ENCODE measurements at places on chromosomes 4 and X.

GRCh38 chr4:120856294-120856693 lies 66.2 kb downstream of the PRDM5 start:
- H3K36me3 ChIP-seq: no peaks in the 10 kb centered on the region
- no peak overlapping the region for H3K27ac ChIP-seq
- no peak overlapping the region for H3K4me3 ChIP-seq
- peaks cover 5% of the 10 kb centered on the region for H3K4me1 ChIP-seq
- no peaks in the 10 kb centered on the region for H3K27me3 ChIP-seq

DNA sequence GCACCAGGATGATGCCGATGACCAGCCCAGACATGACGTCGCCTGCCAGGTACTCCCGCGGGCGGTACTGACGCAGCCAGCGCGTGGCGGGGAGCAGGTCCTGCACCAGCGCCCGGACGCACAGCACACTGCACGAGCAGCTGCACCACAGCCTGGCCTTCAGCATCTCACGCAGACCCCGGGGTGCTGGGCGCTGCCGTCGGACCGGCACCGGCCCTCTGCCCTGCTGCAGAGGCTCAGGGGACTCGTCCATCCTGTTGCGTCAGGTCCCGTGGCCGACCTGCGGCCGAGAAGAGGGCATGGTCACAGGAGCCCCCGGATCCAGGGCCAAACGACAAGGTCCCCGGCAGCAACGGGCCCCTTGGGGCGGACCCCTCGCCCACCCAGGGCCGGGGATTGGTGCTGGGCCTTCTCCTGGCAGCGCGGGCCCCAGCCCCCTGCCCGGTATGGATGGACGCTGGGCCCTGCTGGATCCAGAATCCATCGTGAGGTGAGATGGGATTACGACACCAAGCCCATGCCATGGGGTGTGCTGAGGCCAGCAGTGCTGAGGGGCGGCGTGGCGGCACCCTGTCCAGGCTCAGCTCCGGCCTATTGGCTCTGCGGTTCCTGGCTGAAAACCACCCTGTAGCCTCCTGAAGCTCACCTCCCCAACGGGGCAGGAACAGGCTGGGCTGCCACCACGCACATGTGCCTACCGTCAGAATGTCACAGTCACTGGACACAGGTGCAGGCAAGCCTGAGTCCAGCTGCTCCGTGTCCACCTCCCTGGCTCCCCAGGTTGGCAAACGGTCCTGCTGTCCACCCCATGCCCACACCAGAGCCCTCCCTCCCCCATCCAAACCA lies 1.5 kb downstream of the SLC26A1 start:
- H3K4me1 ChIP-seq: peaks cover 25% of the 10 kb centered on the region
- H3K27ac ChIP-seq: peak overlapping the region; percentile 86
- H3K4me3 ChIP-seq: no peak overlapping the region

DNA sequence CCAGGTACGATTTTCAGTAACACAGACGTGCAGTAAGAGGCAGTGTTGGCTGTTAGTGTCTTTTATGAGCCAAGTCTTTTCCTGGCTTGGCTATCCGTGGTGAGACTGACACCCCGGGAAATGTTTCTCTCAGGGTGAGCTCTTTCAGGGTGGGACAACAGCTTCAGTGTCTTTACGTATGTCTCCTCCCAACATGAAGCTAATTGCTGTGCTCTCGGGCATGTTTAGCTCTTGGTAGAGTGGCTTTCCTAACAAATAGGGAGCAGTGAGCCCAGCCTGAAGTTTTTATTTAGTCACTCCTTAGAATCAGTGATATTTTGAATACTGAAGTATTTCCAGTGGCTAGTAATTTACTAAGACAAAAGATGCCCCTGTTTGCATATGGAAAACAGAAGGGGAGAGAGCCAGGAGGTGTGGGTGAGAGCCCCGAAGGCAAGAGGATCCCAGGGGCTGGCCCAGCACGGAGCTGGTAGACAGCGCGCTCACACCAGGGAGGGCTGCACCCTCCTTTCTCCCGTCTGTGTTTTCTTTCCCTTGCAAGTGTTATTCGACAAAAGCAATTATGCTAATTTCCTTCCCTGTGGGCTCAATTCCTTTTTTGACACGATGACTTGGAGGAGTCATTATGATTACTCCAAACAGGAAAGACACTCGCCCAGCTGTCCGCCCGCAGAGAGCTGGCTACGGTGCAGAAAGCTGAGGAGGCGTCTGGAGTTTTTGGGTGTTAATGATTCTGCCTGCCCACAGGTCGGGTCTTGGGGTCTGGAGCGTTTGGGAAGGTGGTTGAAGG lies 47.7 kb downstream of the PDGFRA start:
- no peak overlapping the region for H3K27ac ChIP-seq
- H3K4me3 ChIP-seq: no peak overlapping the region
- peaks cover 10% of the 10 kb centered on the region for H3K36me3 ChIP-seq
- DNase-seq: no peak

DNA sequence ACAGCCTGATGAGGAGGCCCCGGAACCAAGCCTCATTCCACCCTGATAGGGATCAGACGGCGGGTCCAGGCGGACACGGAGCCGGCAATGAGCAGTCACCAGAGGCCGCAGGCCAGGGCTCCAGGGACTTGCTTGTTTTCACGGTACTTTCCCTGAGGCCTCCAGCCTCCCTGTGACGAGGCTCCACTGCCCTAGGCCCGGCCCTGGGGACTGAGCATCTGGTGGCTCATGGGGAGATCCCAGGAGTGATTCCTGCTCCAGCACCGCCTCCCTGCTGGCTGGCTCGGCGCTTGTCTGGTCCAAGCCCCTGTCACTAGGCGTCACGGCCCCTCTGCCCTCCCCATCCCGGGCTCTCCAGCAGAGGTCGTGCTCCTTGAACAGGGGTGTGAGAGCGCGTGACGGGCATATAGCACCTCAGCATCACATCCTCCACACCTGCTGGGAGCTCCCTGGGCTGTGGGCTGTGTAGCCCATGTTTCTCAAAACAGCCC lies 14.1 kb downstream of the HTRA3 start:
- no peak for DNase-seq
- no peak overlapping the region for H3K27ac ChIP-seq
- no peaks in the 10 kb centered on the region for H3K4me1 ChIP-seq
- no peaks in the 10 kb centered on the region for H3K36me3 ChIP-seq
- no peaks in the 10 kb centered on the region for H3K27me3 ChIP-seq

- DNase-seq: no peak
- no peak overlapping the region for H3K4me3 ChIP-seq
- H3K36me3 ChIP-seq: no peaks in the 10 kb centered on the region
- no peaks in the 10 kb centered on the region for H3K27me3 ChIP-seq
- no peak overlapping the region for H3K27ac ChIP-seq
Observed at GRCh38 chrX:22541926-22542325, 269.2 kb downstream of the CBLL2 start.

DNA sequence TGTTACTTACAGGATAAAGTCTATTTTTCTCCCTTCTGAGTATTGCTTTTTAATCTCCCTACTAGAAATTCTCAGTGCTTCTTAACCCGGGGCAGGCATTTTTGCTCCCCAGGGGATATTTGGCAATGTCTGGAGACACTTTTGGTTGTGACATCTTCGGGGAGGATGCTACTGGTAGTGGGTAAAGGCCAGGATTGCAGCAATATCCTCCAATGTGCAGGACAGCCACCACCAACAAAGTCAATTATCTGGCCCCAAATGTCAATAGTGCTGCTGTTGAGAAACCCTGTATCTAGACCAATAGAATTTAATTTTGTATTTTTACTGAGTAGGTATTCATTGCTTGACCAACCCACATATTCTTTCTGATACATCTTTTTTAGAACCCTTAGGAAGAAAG lies 669.5 kb upstream of the MAGEB2 start:
- no peak overlapping the region for H3K4me3 ChIP-seq
- no peak for DNase-seq
- H3K4me1 ChIP-seq: no peaks in the 10 kb centered on the region
- no peaks in the 10 kb centered on the region for H3K36me3 ChIP-seq
- no peaks in the 10 kb centered on the region for H3K27me3 ChIP-seq

DNA sequence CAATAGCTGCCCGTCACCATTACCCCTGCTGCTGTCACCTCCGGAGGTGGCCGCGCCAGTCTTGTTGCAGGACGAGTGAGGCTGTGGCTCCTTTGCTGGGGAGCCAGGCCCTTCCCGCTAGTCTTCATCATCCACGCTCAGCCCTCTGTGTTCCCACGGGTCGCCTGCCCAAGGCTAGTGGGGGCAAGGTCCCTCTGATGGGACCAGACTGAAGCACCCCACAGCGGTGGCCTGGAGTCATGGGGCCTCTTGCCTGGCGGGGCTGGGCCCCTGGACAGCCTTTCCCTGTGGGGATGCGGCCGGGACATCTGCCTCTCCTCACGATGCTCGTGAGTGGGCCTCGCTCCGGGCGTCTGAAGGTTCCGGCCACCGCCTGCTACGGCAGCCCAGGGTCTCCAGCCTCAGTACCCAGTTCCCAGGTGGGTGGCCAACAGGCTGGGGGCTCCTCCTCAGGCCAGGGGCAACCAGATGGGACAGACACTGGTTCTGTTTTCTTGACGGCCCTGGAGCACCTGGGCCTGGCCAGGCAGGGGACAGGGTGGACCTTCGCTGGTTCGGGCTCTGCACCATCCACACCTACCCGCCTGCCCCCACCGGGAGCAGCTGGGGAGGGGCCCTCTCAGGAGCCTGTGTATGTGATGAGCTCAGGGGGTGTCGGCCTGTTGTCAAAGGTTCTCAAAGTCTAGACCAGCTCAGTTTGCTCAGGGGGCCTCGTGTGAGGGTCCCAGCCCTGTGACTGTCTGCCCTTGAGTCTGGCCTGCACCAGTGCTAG lies 32.3 kb downstream of the DOK7 start:
- no peaks in the 10 kb centered on the region for H3K36me3 ChIP-seq
- H3K4me1 ChIP-seq: no peaks in the 10 kb centered on the region
- H3K27ac ChIP-seq: no peak overlapping the region
- H3K4me3 ChIP-seq: no peak overlapping the region
- H3K27me3 ChIP-seq: peaks cover 34% of the 10 kb centered on the region

DNA sequence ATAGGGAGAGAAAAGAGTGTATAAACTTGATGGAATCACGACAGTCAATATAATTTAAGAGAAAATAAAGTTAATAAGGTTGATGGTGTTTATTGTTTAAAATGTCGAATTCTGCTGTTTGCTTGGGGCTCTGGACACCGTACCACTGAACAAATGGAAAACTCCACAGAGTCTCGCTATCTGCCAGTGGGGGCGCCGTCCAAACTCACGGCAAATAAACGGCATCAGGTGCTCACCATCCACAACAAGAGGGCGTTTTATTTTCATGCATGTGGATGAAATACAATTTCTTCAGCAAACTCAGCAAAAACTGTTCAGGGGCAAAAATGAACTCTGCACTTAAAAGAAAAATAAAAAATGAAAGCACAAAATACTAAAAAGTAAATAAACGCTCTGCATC lies 46.6 kb upstream of the FAM47C start:
- H3K27ac ChIP-seq: no peak overlapping the region
- H3K27me3 ChIP-seq: no peaks in the 10 kb centered on the region
- DNase-seq: no peak
- no peaks in the 10 kb centered on the region for H3K4me1 ChIP-seq
- no peak overlapping the region for H3K4me3 ChIP-seq

GRCh38 chr4:101782546-101782945 lies 8.0 kb upstream of the BANK1 start:
- no peak overlapping the region for H3K27ac ChIP-seq
- no peak overlapping the region for H3K4me3 ChIP-seq
- DNase-seq: no peak
- H3K27me3 ChIP-seq: no peaks in the 10 kb centered on the region
- H3K4me1 ChIP-seq: no peaks in the 10 kb centered on the region

Measured in upper lobe of right lung (tissue), 1 donor.